Endothelial cell of coronary artery (primary cell): ENCODE measurements at places on chromosomes 2 and 18. TPM values are rescaled to one million over a fixed set of nuclear protein-coding genes. Genes with fewer than 3 reads are reported as not detected.

The CTAGE1 gene
- total RNA-seq: 0.09 TPM in 1 of 2 replicates, not detected in the other

The ANKRD23 gene
- 0.45 and 1.2 TPM in 2 replicates for total RNA-seq

The ANKMY1 gene
- 4.8 and 7.1 TPM in 2 replicates for total RNA-seq

The SOX11 gene
- total RNA-seq: not detected in 2 replicates

The PLCD4 gene
- total RNA-seq: 0.85 and 1.6 TPM in 2 replicates

The FOXD4L1 gene
- 0.18 TPM in 1 of 2 replicates, not detected in the other for total RNA-seq

The UPP2 gene
- not detected in 2 replicates for total RNA-seq

The GAD1 gene
- total RNA-seq: 0.18 and 0.38 TPM in 2 replicates
